ENCODE measurements at places on chromosomes 4 and X.

GRCh38 chr4:147381749-147382148, 99.1 kb upstream of the EDNRA start:
- DNase-seq: no peak

DNA sequence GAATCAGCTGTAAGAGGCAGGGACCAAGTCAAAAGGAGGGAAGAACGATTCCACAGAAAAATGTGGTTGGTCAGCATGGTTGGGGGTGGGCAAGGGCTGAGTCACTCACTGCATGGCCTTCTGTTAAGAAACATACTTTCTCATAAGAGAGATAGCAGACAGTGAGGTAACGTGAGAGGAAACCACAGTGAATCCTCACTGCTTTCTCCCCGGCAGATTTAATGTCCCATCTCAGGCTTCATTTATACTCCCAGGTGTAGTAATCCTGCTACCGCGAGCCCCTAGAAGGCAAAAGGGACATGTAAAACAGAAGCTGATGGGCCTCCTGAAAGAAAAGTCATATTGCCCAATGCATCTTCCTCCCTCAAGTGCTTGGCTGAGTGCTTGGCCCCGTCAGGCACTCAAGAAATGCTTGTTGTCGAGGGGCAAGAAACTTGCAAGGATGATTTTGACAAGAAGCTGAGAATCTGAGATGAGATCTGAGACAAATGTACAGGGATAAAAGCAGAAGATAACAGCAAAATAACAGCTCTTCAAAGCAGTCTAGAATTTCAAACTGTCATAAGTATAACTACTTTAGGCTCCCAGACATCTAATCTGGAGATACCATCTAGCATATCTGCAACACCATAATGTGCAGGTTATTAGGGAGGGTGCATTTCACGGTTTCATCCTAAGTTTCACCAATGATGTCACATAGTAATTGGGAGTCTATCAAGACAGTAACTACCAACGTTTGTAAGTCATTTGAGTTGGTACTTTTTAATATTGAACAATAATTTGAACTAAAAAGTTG, 40.2 kb downstream of the SH3KBP1 start:
- peak; percentile 75 for DNase-seq

DNA sequence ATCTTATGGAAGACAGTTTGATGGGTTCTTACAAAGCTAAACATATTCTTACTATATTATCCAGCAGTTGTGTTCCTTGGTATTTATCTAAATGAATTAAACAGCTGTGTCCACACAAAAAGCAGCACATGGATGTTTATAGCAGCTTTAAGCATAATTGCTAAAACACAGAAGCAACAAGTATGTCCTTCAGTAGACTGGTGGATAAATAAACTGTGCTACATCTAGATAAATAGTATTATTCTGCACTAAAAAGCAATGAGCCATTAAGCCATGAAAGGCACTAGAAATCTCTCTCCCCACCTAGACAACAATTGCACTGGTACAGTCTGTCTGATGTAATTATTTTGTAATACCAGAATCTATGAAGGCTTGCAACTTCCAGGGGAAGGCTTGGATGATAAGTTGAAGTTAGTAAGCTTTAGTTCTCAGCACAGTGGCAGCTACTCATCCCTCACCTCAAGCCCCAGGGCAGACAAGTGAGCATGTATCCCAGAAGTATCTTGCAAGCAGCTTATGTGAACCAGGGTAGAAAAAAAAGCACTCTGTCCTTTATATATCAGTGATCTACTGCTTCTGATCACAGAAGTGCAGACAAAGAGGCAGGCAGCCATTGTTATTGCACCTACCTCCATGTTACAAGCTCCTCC, 36.9 kb downstream of the WDR17 start:
- DNase-seq: no peak

GRCh38 chr4:47154816-47155370, 123.5 kb downstream of the GABRB1 start:
- peak; percentile 34 for DNase-seq

DNA sequence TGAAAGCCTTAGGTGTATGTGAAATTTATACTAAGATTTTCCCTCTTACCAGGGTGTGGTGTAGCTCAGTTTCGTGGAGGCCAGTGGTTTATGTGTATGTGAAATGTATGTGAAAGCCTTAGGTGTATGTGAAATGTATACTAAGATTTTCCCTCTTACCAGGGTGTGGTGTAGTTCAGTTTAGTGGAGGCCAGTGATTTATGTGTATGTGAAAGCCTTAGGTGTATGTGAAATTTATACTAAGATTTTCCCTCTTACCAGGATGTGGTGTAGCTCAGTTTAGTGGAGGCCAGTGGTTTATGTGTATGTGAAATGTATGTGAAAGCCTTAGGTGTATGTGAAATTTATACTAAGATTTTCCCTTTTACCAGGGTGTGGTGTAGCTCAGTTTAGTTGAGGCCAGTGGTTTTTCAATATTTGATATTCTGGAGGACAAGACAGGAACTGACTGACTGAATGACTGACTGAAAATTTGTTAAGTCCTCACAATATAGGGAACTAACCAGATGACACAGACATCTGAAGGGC, 143.7 kb downstream of the NEXMIF start:
- DNase-seq: no peak

DNA sequence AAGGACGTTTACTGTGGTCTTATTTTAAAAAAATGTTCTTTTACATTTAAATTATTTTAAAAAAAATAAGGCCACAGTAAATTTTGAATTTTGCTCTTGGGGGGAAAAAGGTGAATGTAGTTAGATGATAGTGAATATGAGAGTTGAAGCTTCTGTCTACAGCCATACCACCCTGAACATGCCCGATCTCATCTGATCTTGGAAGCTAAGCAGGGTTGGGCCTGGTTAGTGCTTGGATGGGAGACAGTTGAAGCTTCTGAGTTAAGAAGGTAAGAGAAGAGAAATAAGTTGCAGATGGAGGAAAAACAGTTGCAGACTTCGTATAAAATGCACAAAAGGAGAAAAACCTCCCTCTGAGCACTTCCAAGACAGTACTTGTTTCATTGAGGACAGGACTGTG, 115.6 kb upstream of the NR3C2 start:
- no peak for DNase-seq

DNA sequence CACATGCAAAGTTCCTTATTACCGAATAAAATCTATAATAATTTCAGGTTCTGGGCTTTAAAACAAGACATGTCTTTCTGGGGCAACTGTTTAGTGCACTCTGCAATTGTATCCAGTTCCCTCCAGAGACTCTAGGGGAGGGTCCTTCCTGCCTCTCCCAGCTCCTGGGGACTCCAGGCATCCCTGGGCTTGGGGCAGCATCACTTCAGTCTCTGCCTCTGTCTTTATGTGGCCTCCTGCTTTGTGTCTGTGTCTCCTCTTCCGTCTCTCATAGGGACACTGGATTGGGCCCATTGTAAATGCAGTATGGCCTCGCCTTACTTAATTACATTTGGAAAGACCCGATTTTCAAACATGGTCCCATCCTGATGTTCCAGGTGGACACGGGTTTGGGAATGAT, 10.9 kb upstream of the ASMTL start:
- no peak for DNase-seq

DNA sequence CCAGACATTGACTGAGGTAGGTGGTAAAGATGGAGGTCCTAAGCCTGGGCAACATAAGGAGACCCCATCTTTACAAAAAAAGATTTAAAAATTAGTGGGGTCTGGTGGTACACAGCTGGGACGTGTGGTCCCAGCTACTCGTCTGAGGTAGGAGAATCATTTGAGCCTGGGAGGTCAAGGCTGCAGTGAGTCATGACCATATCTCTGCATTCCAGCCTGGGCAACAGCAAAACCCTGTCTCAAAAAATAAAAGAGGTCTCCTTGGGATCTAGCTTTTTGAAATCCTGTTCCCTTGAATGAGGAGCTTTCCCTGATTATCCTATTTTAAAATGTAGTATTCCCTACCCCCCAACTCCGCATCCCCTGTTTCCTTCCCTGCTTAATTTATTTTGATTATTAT, 78.7 kb upstream of the OGT start:
- no peak for DNase-seq

GRCh38 chrX:36581030-36581429, 427.1 kb upstream of the FAM47C start:
- no peak for DNase-seq

DNA sequence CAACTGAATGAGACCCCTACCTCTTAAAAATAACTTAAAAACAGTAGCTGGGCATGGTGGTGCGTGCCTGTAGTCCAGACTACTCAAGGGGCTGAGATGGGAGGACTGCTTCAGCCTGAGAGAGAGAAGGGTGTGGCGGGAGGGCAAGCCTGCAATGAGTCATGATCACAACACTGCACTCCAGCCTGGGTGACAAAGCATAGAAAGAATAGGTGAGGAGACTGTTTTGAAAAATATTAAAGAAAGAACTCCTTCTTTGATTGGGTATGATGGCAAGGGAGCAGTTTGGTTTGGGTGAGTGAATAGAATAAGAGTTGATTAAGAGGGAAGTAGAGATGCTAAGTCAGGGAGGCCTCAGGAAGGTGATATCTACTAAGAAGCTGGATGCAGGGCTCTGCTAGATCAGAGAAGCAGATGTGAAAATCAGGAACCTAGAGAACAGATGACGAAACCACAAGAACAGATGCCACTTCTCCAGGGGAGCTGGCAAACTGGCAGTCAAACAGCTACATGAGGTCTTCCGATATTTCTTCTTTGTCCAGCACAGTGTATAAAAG, 318.6 kb downstream of the OPHN1 start:
- DNase-seq: peak; percentile 82

DNA sequence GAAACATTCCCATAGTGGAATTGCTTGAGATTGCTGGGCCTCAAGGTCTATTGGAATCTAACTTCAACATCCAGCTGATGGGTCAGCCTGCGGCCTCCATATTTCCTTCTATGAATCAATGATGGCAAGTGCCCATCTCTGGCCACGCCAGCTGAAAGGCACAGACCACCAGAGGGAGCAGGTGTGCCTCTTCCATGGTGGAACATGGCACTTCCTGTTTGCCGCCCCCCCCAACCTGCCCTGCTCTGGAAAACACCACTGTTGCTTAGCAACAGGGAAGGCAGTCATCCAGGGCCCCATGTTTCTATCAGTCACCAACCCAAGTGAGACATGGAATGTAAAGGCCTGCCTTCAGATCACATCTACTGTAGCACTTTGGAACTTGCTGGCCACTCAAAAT, 11.6 kb downstream of the PAGE4 start:
- peak; percentile 33 for DNase-seq

GRCh38 chrX:12021698-12022097, 116.6 kb upstream of the FRMPD4 start:
- DNase-seq: no peak

- no peak for DNase-seq
Measured at GRCh38 chr4:147463065-147463464, 17.8 kb upstream of the EDNRA start.
